ENCODE measurements at places on chromosomes 2 and 18. TPM values are rescaled to one million over a fixed set of nuclear protein-coding genes. Genes with fewer than 3 reads are reported as not detected.
A peak's percentile ranks its signal among the peaks of the same experiment; 100 is the strongest.

The ADGRF3 gene
- 0.38 TPM for total RNA-seq

The PLGLB2 gene
- total RNA-seq, result 1.0 TPM

The PLEKHH2 gene
- total RNA-seq, result 6.7 TPM

The INPP5D gene
- 8.3 TPM for total RNA-seq

- DNase-seq, result no peak
- peaks cover 19% of the 10 kb centered on the region for H3K27me3 ChIP-seq
- no peak overlapping the region for H3K4me3 ChIP-seq
- H3K36me3 ChIP-seq, result no peaks in the 10 kb centered on the region
Measured at GRCh38 chr2:177721818-177722567, 329.4 kb downstream of the AGPS start.

DNA sequence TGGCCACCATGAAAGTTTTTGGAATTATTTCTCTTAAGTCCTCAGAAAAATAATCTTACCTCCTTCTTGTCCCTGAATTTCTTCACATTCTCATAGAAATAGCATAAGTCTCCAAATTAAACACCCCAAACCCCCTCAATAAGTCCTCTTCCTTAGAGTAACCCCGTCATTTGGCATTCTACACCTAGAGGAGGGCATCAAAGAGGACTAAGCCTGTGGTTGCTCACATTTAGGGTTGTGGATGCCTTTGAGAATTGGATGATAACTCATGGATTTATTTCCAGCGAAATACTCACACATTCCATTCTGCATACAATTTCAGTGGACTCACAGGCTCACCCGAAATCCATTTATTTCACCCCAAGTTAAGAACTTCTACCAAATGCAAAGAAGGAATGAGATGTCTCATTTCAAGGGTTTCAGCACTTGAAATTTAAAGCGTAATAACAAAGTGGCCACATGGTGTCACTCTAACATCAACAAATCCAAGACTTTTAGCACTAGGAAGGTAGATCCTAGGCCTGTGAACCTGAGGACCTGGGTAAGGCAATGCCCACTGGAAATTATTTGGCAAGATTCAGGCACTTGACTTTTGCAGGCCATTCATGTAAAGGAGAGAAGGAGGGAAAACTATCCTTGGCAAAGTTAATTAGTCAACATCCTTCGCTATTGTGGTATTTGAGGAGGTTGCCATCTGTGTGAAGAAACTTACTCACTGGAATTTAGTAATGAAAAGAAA, 24.6 kb downstream of the DYTN start:
- H3K27me3 ChIP-seq, result no peaks in the 10 kb centered on the region
- H3K27ac ChIP-seq, result no peak overlapping the region
- DNase-seq, result peak; percentile 88
- no peaks in the 10 kb centered on the region for H3K36me3 ChIP-seq

DNA sequence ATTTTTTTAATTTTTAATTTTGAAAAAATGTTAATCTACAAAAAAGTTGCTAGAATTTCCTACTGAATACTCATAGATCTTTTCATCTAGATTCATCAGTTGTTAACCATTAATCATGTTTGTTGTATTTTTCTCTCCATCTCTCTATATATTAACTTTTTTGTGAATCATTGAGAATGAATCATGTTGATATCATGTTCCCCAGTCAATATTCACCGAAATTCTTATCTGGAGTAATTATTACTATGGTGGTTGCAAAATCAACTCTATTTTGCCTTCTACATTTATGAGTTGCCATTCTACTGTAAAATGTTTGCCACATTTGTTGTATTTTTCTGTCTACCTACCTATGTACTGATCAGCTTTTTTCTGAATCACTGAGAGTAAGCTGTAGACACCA, 154.0 kb downstream of the SPP2 start:
- no peaks in the 10 kb centered on the region for H3K27me3 ChIP-seq
- H3K4me1 ChIP-seq, result no peaks in the 10 kb centered on the region
- H3K4me3 ChIP-seq, result no peak overlapping the region
- H3K27ac ChIP-seq, result no peak overlapping the region
- DNase-seq, result no peak
- H3K36me3 ChIP-seq, result peaks cover 3% of the 10 kb centered on the region

DNA sequence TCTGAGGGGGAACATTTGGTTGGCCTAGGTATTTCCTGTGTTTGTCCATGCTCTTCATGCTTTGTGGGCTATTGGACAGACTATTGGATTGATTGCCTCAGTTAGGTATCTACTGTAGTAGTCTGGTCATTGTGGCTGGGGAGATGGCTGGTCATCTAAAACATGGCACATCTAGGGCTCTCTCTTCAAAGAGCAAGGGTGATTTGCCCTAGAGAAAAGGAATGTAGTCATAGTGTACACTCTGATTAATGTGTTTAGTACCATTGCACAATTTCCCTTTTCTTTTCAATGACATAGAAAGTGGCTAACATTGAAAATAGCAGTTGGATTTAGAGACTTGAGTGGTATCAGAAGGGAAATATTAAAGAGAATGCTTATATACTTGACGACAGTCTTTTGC, 114.3 kb downstream of the LCLAT1 start:
- H3K4me1 ChIP-seq, result no peaks in the 10 kb centered on the region
- no peak overlapping the region for H3K27ac ChIP-seq
- H3K27me3 ChIP-seq, result no peaks in the 10 kb centered on the region
- H3K36me3 ChIP-seq, result no peaks in the 10 kb centered on the region
- no peak for DNase-seq
- H3K4me3 ChIP-seq, result no peak overlapping the region

GRCh38 chr2:120596990-120597594, 138.6 kb upstream of the GLI2 start:
- H3K27ac ChIP-seq, result no peak overlapping the region
- no peak overlapping the region for H3K4me3 ChIP-seq
- H3K36me3 ChIP-seq, result no peaks in the 10 kb centered on the region
- peaks cover 11% of the 10 kb centered on the region for H3K4me1 ChIP-seq
- DNase-seq, result no peak

DNA sequence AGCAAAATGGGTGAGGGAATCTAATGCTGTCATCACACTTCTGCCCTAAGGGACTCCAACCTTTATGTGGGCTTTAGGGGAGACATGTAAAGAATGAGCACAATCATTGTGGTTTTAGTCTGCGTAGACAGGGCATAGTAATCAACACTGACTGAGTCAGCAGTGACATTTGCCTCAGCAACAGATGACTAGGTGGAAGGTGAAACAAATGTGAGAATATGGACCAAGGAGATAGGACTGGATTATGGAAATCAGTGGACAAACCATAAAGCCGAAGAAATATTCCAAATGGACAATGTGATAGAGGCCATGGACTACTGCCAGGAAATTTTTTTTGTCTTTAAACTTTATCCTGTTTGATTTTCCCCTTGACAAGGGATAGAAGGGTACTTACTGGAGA, 83.9 kb downstream of the PDK1 start:
- no peaks in the 10 kb centered on the region for H3K27me3 ChIP-seq
- H3K36me3 ChIP-seq, result no peaks in the 10 kb centered on the region
- no peak overlapping the region for H3K27ac ChIP-seq
- H3K4me1 ChIP-seq, result no peaks in the 10 kb centered on the region
- H3K4me3 ChIP-seq, result no peak overlapping the region

- H3K4me3 ChIP-seq, result no peak overlapping the region
- DNase-seq, result no peak
- no peaks in the 10 kb centered on the region for H3K27me3 ChIP-seq
- peaks cover 17% of the 10 kb centered on the region for H3K4me1 ChIP-seq
Measured at GRCh38 chr2:219220652-219221402, 2.1 kb upstream of the ABCB6 start.

DNA sequence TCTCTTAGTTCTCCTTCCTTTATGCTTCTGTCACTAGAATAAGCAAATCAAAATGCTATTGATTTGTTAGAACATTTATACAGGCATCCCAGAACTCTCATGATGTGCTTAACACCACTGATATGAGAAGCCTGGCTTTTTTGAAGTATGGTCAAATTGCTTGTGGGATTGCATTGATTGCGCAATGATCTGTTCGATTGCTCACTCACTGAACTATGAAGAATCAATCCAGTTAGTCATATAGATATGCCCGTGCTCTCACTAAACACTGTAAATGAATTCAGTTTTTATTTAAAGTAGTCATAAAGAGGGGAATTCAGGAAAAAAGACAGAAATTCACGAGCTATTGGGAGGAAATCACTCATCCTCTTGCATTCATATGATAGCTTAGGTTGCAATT, 1237.8 kb downstream of the SUCLG1 start:
- no peak overlapping the region for H3K27ac ChIP-seq
- DNase-seq, result no peak
- H3K27me3 ChIP-seq, result no peaks in the 10 kb centered on the region
- no peaks in the 10 kb centered on the region for H3K36me3 ChIP-seq

DNA sequence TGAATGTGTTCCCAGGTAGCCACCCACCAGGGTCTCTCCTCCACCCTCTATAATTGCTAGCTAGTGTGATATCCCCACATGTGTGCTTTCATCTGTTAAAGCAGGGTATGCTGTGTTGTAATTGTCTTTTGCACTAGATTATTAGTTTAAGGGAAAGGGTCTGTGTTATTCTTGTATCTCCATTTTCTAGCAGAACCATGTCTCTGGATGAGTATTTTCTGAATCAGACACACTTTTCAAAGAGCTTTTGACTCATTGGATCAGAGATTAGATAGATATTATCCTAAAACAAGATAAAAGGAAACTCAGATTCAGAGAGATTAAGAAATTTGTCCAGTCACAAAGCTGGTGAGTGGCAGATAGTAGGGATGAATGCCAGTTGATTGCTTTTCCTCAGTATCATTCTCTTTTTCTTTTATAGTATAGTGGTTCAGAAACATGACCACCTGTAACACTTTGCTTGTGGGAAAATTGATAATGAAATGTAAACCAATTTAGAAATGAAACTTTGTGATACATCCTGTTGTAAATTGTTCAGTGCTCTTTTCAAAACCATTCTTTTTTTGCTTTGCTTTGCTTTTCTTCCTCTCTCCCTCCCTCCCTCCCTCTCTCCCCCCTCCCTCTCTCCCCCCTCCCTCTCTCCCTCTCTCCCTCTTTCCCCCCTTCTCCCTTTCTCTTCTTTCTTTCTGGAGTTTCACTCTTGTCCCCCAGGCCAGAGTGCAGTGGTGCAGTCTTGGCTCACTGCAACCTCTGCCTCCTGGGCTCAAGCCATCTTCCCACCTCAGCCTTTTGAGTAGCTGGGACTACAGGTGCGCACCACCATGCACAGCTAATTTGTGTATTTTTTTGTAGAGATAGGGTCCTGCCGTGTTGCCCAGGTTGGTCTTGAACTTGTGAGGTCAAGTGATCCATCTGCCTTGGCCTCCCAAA, 7.4 kb downstream of the MIB1 start:
- H3K27me3 ChIP-seq, result no peaks in the 10 kb centered on the region
- peak overlapping the region; percentile 12 for H3K27ac ChIP-seq
- no peaks in the 10 kb centered on the region for H3K36me3 ChIP-seq
- no peak overlapping the region for H3K4me3 ChIP-seq

DNA sequence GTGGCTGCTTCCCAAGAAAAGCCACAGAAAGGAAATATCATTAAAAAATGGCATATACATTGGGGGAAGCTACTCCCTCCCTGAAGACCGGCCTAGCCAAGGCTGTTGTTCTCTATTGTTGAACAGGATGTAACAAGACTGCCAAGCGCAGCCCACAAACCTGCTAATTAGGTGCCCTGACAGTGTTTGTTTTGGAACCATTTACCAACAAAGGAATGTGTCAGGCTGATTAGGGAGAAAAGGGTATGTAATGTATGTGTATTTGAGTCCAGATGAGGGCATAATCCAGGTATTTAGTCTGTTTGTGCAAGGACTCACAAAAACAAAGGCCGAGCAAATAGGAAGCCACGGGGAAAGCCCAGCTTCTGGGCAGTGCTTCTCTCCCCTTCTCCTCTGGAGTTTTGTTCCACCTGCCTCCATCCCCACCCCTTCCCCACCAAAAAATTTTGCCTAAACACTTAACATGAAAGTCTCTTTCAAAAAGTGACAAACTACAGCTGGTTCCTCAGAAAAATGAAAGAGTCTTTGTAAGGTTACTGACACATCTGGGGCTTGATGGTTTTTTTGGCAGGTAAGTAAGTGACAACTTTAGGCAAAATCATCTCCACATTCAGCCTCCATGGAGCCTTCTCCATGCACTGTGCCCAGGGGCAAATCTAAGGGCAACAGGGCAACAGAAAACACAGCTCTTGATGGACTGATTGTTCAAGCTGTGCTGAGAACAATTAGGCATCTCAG, 78.3 kb upstream of the FZD5 start:
- peak; percentile 47 for DNase-seq
- peaks cover 14% of the 10 kb centered on the region for H3K4me1 ChIP-seq
- H3K4me3 ChIP-seq, result no peak overlapping the region
- no peaks in the 10 kb centered on the region for H3K27me3 ChIP-seq

GRCh38 chr2:224268441-224268840, 133.5 kb downstream of the FAM124B start:
- no peaks in the 10 kb centered on the region for H3K36me3 ChIP-seq
- DNase-seq, result no peak
- H3K27ac ChIP-seq, result no peak overlapping the region
- no peaks in the 10 kb centered on the region for H3K27me3 ChIP-seq
- H3K4me1 ChIP-seq, result peaks cover 14% of the 10 kb centered on the region

GRCh38 chr2:201808027-201808426, 1.7 kb downstream of the CDK15 start:
- H3K27me3 ChIP-seq, result no peaks in the 10 kb centered on the region
- H3K4me3 ChIP-seq, result no peak overlapping the region
- no peak overlapping the region for H3K27ac ChIP-seq
- DNase-seq, result peak; percentile 22
- peaks cover 14% of the 10 kb centered on the region for H3K4me1 ChIP-seq
- no peaks in the 10 kb centered on the region for H3K36me3 ChIP-seq

Measured in GM23338 (cell line).